ENCODE measurements at places on chromosomes 12 and 14. TPM values are rescaled to one million over a fixed set of nuclear protein-coding genes. Genes with fewer than 3 reads are reported as not detected.

DNA sequence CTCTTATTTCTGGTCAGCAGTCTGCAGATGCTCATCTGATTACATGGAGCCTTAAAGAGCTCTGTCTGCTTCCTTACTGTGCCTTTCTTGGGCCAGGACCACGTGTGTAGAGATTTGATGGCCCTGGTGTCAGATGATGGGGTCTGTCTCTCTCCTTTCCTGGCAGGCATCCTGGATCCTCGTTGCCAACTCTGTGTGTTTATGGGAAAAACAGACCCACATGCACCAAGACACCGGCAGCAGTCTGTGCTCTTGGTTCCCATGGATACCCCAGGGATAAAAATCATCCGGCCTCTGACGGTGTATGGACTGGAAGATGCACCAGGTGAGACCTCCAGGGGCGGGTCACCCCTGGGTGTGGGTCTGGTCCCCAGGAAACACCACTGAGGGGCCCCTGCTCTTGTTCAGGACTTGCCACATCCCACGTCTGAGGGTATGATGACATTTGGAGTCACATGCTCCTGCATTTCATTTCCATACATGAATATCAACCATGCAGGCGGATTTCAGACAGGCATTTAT, 18.5 kb upstream of the ALDH2 start:
- no peak overlapping the region for H3K4me3 ChIP-seq
- H3K27me3 ChIP-seq: no peaks in the 10 kb centered on the region
- H3K27ac ChIP-seq: no peak overlapping the region
- peaks cover 18% of the 10 kb centered on the region for H3K36me3 ChIP-seq

DNA sequence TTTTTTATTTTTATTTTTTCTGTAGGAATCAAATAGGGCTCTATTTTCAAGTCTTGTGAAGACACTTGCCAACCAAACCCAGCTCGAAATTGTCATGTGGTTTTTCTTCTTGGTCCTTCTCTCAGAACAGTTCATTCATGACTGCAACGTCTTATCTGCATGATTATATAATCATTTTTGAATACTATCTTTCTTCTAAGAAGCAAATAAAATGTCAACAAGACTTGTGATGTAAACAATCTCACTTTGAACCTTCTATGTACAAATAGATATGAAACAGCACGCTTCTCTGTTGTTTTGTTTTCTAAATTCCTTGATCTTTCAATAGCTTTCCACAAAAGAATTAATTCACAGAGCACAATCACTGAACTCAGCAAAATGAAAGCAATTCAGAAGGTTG, 320.7 kb downstream of the SOX5 start:
- no peak for DNase-seq
- H3K4me1 ChIP-seq: no peaks in the 10 kb centered on the region
- peaks cover 2% of the 10 kb centered on the region for H3K36me3 ChIP-seq
- no peaks in the 10 kb centered on the region for H3K27me3 ChIP-seq

The CLEC1B gene
- not detected for total RNA-seq

DNA sequence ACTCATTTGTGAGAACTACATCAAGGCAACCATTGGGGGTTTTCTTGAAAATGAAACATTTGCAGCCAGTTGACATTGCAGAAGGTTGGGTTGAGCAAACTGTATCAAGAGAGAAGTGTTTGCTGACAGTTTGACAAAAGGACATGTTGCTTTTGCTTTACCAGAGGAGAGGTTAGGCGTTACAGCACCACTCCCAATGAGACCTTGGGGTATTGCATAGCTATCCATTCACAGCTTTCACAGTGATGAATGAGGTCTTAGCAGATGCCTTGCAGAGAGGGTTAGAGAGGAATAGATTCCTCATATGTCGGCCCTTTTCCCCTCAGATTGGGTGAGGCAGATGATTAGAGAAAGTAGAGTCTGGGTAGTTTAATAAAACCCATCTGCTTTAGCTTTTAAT, 988.9 kb upstream of the FLRT2 start:
- H3K4me1 ChIP-seq: no peaks in the 10 kb centered on the region

DNA sequence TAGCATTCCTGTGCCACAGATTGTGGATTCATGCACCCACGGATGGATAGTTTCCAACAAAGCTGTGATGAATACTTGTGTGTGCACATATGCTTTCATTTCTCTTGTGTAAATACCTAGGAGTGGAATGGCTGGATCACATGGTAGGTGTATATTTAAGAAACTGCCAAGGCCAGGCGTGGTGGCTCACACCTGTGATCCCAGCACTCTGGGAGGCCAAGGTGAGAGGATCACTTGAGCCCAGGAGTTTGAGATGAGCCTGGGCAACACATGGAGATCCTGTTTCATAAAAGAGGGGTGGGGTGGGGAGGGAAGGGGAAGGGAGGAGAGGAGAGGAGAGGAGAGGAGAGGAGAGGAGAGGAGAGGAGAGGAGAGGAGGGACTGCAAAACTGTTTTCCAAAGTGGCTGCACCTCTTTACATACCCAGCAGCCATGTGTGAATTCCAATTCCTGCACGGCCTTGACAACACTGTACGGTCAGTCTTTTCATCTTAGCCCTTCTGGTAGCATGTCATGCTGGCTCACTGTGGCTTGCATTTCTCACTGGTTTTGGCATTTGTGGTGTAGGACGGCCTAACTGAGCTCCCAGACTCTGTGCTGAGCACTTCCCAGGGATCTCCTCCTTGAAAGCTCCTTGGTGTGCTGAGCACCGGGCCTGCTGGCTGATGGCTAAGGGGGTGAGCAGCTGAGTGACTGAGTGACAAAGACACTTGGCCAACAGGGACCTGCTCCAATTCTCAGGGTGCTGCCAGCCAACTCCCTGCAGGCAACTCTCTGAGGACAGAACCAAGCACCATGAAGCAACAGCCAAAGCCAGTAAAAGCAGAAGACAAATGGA, 27.9 kb downstream of the SYNE3 start:
- peaks cover 59% of the 10 kb centered on the region for H3K4me1 ChIP-seq
- DNase-seq: no peak
- H3K27ac ChIP-seq: peak overlapping the region; percentile 85

- H3K36me3 ChIP-seq: no peaks in the 10 kb centered on the region
- no peaks in the 10 kb centered on the region for H3K4me1 ChIP-seq
- DNase-seq: no peak
- H3K27ac ChIP-seq: no peak overlapping the region
These were observed 591.2 kb downstream of the VRK1 start for GRCh38 chr14:97388408-97388807.

DNA sequence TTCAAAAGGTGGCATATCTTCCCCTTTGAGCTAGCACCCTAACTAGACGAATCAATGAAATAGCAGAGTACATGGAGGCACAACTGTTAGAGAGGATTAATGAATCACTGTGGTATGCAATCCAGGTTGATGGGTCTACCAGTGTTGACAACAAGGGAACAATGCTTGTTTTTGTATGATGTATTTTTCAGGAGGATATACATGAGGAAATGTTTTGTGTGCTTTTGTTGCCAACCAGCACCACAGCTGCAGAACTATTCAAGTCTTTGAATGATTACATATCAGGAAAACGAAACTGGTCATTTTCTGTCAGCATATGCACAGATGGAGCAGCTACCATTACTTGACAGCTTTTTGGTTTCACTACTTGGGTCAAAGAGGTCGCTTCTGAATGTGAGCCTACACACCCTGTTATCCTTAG, 142.6 kb downstream of the GPHN start:
- peaks cover 3% of the 10 kb centered on the region for H3K4me1 ChIP-seq
- H3K36me3 ChIP-seq: no peaks in the 10 kb centered on the region
- H3K4me3 ChIP-seq: no peak overlapping the region
- H3K27me3 ChIP-seq: no peaks in the 10 kb centered on the region
- no peak for DNase-seq

The EIF2S3B gene
- 0.56 TPM for total RNA-seq

GRCh38 chr14:20757965-20758364, 10.2 kb upstream of the EDDM3B start:
- no peaks in the 10 kb centered on the region for H3K36me3 ChIP-seq
- no peak overlapping the region for H3K4me3 ChIP-seq
- H3K27ac ChIP-seq: no peak overlapping the region
- no peaks in the 10 kb centered on the region for H3K4me1 ChIP-seq

The SIRT4 gene
- 2.4 TPM for total RNA-seq

GRCh38 chr14:59831121-59831730, 39.4 kb downstream of the RTN1 start:
- DNase-seq: no peak
- H3K36me3 ChIP-seq: no peaks in the 10 kb centered on the region
- H3K4me3 ChIP-seq: no peak overlapping the region
- H3K27ac ChIP-seq: no peak overlapping the region
- peaks cover 19% of the 10 kb centered on the region for H3K27me3 ChIP-seq

DNA sequence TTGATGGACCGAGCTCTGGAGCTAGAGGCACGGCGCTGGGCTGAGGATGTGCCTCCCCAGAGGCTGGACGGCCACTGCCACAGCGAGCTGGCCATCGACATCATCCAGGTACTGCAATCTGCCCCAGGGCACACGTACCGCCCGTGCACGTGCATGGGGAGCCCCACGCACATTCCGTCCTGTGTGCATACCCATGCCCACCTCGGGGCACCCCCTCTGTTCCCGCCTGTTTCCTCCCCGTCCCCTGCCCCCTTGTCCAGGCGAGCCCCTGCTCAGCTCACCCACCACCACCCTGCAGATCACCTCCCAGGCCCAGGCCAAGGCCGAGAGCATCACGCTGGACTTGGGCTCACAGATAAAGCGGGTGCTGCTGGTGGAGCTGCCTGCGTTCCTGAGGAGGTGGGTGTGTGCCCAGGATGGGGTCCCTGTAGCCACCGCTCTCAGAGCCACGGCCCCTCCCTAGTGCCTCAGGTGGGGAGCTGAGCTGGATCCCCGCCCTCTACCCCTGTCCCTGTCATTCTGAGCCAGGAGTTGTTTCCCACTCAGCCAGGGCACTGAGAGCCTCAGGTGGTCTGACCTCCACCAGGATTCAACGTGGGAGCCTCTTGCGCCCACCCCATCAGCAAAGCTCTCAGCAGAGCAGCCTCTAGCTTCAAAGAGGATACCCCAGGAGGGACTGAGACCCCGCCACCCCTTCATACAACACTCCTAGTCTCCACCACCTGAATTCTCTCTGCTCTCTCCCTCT, 6.9 kb downstream of the TNFAIP2 start:
- H3K4me1 ChIP-seq: peaks cover 42% of the 10 kb centered on the region
- DNase-seq: peak; percentile 87
- no peak overlapping the region for H3K27ac ChIP-seq
- no peaks in the 10 kb centered on the region for H3K36me3 ChIP-seq

DNA sequence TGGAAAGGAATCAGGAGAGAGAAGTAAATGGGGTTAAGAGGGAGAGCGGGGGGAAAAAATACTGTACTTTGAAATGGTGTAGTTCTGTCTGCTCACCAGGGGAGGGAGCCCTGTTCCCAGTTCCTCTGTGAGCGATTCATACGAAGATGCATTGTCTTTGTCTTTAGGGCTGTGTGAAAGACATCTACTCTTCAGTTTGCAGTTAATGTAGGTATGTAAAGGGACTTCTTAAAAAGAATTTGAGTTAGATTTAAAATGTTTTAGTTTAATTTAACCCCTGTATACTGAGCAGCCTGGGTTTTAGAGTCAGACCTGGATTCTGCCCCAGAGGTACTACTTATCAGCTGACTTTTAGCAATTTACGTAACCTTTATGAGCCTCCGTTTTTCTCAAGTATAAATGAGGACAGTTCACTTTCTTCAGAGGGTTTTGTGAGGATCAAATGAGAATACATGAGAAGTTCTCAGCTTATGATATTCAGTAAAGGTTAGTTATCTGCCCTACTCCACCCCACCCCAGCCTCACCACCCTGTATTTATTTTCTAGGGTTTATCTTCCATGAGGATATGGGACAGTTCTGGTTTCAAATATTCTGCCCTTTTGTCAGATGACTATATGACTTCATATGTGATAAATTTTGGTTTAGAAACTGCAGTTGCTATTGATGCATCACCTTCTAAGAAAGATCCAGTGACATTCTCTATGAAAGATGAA, 82.5 kb upstream of the EVL start:
- no peak overlapping the region for H3K4me3 ChIP-seq
- H3K27me3 ChIP-seq: no peaks in the 10 kb centered on the region
- peaks cover 35% of the 10 kb centered on the region for H3K4me1 ChIP-seq

DNA sequence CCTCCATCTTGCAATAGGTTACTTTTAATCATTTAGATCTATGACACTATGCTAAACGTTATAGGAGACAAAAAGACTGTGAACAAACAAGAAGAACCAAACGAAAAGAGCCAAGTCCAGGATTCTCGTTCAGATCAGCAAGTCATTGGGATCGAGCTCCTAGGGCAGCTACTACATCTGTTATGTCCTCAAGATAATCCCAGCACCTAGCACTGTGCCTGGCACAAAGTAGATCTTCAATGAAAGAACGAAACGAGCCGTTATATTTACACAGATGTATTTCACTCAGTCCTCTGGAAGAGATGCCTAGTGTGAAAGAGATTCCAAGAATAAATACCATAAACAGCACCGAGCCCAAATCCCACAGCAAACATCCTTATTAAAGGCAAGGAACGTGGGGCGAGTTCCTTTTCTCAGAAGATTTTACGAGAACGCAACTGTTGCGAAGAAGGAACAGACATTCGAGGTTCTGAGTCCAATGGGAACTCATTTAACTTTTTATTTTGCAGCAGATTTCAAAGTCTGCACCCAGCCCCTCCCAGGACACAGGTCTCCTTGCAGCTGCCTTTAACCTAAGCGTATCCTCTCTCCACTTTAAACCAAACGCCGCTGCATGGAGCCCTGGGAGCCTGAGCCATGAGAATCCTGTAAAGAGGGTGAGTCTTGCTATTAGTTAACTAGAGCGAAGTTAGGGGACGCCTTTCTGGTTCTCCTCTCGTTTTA, 544 bp upstream of the TDP1 start:
- H3K27ac ChIP-seq: peak overlapping the region; percentile 98
- H3K36me3 ChIP-seq: no peaks in the 10 kb centered on the region
- no peak for DNase-seq
- H3K4me1 ChIP-seq: peaks cover 30% of the 10 kb centered on the region

The HHIPL1 gene
- 1.6 TPM for total RNA-seq

DNA sequence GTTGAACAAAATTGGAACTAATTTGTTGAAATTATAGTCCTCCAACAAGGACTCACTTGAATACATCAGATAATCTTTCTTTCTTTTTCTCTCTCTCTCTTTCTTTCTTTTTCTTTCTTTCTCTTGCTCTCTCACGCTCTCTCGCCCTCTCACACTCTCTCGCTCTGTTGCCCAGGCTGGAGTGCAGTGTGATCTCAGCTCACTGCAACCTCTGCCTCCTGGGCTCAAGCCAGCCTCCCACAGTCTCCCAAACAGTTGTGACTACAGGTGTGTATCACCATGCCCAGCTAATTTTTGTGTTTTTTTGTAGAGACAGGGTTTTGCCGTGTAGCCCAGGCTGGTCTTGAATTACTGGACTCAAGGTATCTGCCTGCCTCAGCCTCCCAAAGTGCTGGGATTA, 22.8 kb downstream of the WDR20 start:
- no peaks in the 10 kb centered on the region for H3K27me3 ChIP-seq
- peaks cover 21% of the 10 kb centered on the region for H3K4me1 ChIP-seq
- no peak for DNase-seq
- H3K36me3 ChIP-seq: peaks cover 1% of the 10 kb centered on the region
